ENCODE measurements at places on chromosomes 6 and 20.

- DNase-seq: no peak
Measured at GRCh38 chr6:133991096-133991593, 38.1 kb downstream of the TBPL1 start.

- no peak for DNase-seq
Measured at GRCh38 chr20:753136-753535, 15.2 kb downstream of the SLC52A3 start.

GRCh38 chr20:44475372-44475693 lies 341 bp upstream of the TTPAL start:
- DNase-seq: no peak

- no peak for DNase-seq
Measured at GRCh38 chr6:125432963-125433362, 131.2 kb upstream of the HDDC2 start.

DNA sequence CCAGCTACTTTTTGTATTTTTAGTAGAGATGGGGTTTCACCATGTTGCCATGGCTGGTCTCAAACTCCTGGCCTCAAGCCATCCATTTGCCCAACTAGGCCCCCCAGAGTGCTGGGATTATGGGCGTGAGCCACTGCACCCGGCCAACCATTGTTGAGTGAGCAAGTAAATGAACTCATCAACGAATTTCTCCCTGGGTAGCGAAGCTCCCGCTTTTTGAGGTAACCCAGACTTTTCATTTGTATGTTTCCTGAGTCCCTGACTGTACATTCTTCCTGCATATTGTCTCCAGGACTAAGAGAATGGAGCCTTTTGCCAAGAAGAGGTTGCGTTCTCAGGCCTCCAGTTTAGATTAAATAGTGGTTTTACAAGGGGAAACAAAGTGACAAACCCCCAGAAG lies 36.4 kb downstream of the RIPOR3 start:
- no peak for DNase-seq

GRCh38 chr20:23058240-23058639 lies 8.8 kb upstream of the THBD start:
- no peak for DNase-seq

DNA sequence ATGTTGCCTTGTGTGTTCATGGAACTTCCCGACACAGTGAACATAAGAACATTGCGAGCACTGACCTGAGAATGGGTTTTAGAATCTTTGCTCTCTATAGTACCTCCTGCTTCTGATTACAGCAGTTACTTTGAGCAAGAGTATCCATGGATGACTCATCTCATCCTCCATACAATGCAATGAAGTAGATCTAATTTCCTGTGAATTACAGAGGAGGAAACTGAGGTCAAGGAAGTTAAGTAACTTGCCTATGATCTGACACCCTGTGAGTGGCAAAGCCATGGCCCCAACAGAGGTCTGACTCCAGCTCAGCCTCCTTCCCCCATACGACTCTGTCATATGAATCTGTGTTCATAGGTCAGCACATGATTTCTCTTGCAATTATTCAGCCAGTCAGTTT lies 518.1 kb downstream of the TFAP2A start:
- no peak for DNase-seq

- DNase-seq: no peak
Measured at GRCh38 chr6:149318581-149319286, 1.2 kb downstream of the TAB2 start.

DNA sequence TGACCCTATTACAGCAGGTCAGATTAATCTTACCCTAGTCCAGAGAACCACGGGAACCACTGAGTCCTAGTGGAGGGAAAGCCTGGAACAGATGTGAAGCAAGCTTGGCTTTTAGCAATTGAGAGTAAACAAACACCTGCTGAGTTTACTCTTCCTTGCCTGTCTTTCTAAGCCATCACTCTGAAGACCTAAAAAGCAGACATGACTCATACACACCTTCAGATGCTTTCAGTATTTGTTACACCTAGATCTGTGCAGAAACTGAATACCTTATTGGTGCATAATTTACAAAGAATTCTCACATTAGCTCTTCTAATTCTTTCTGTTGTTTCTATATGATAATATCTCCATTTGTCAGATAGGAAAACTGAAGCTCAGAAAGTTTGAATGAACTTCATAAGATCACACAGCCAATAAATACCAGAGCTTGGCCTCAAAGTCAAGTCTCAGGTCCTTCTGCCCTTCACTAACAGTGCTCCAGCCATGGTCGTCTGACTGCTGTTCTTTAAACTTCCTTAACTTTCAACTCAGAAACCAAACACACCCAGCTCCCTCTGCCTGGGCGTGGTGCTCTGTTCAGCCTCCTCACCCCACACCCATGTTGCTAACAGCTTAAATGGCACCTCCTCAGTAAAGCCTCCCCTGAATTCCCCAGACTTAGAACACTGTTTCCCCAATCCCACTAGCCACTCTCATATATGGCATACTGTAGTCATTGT lies 8.6 kb upstream of the GABBR1 start:
- DNase-seq: no peak

GRCh38 chr20:17849901-17850683 lies 118.5 kb downstream of the SNX5 start:
- DNase-seq: no peak

- DNase-seq: no peak
Measured at GRCh38 chr6:46012834-46013233, 2.8 kb downstream of the CLIC5 start.

DNA sequence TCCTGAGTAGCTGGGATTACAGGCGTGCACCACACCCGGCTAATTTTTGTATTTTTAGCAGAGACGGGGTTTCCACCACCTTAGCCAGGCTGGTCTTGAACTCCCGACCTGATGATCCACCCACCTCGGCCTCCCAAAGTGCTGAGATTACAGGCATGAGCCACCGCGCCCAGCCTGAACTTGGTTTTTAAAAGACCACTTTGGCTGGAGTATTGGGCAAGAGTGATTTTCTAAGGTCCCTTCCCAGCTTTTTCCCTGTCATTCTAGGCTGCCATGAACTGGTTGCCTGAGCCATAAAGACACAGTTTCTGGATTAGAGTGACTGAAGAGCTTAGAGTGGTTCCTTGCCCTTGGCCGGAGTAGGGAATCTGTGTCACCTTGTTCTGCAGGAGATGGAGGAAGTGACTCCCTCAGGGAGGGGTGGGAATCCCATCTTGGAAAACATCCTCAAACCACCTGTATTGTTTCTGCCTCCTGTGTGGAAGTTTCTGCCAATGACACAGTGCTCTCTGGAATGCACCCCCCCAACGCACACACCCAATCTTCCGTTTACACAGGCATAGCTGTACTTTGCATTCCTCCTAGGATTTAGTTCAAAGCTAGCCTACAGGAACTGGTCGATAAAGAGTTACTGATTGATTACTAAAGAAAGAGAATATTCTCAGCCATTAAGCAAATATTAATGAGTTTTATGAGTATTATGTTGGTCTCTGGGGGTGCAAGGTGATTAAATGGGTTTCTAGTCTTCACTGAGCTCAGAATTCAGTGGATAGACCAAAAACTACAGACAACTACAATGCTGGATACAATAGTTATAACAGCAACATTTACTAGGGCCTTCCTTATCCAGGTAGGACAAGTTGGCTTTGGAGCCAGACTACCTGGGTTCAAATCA lies 18.2 kb downstream of the BCL2L1 start:
- no peak for DNase-seq

DNA sequence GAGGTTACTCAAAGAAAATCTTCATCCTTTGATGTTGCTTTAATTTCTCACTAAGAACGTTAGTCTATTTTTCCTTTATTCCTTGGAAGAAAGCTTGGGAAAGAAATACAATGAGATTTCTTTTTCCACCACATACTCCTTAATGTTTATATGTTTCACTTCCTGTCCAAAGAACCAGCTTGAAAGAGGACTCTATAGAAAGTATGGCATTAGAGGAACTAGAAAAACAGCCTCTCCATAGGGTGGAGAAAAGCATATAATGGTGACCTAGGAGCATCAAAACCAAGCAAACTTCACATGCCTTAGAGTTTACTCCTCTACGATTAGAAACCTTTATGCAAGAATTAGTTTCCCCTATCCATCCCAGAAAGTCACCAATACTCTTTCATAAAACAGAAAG lies 131.1 kb downstream of the OPRM1 start:
- no peak for DNase-seq

- DNase-seq: no peak
Measured at GRCh38 chr6:25042536-25042935, 106.8 kb upstream of the RIPOR2 start.

DNA sequence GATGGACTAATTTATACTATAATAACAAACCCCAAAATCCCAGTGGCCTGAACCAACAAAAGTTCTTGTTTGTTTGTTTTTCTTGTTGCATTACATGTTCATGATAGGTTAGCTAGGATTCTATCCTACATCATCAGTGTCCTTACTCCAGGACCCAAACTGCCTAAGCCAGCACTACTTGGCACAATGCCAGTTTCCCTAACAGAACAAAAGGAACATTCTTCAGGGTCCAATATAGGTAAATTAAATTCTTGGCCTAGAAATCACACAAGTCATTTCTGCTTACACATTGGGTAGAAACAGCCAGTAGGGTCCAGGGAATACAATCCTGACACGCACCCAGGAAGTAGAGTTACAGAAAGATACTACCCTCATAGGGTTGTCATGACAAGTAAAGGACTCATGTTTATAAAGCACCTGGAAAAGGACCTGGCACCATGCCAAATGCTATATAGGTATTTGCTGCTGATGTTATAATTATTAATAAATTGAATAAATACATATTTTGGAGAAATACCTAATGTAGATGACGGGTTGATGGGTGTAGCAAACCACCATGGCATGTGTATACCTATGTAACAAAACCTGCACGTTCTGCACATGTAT lies 38.8 kb downstream of the RCAN2 start:
- no peak for DNase-seq

DNA sequence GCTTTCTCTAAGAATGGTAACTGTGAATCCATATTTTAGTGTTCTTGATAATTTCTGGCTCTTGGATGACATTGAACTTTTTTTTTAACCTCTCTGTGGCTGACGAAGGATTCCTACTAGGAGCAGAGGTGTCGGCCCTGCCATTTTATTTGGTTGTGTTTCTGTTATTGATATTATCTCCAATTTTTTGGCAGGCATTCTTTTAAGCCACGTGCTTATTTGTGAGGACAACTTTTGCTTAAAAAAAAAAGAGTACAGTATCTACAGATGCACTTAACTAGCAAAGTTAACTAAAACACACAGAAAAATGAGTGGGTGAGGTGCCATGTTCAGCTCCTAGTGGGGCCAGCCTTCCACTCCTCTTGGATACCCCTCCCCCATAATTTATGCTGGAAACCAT lies 1.1 kb downstream of the FANCE start:
- DNase-seq: no peak

All from hypothalamus (tissue), 51 donors.